ENCODE measurements at places on chromosomes 16 and 17.
A peak's percentile ranks its signal among the peaks of the same experiment; 100 is the strongest.

GRCh38 chr16:4283441-4283840 is 10.6 kb upstream of the TFAP4 start:
- no peak for DNase-seq

- DNase-seq: no peak
Measured at GRCh38 chr16:58022601-58023371, 2.8 kb upstream of the MMP15 start.

GRCh38 chr16:23754594-23755483 is at the start of gene CHP2:
TSS of gene CHP2 (plus strand) at chr16:23755026. CDS start at chr16:23755050, 24 bp downstream.
- DNase-seq: no peak

GRCh38 chr17:81513753-81514488 is 1.3 kb upstream of the ACTG1 start:
- no peak for DNase-seq

- no peak for DNase-seq
Measured at GRCh38 chr17:72878975-72879660, 213.4 kb downstream of the SLC39A11 start.

DNA sequence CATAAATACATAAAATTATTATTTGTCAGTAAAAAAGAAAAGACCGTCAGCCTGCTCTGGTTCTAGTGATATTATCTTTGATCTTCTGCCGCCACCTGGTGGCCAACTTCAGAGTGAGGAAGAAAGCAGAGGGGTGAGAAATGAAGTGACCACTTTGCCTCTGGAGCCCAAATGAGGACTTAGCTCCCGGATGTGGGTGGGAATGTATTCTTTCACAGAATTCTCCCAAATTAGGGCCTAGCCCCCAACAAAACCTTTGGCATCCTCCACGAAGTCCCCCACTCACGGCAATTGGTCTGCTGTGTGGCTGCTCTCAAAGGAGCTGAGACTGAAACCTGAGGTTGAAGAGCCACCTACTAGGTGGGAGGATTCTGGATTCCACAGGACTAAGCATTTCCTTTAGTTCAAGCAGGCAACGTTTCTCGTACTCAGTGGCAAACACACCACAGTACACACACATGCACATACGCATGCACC is 4.9 kb upstream of the ZNF267 start:
- DNase-seq: peak; percentile 59

GRCh38 chr16:74623839-74624235 is 16.9 kb upstream of the GLG1 start:
- DNase-seq: no peak
